Activated naive CD4-positive, alpha-beta T cell (primary cell): ENCODE measurements at places on chromosomes 12 and 14.
A peak's percentile ranks its signal among the peaks of the same experiment; 100 is the strongest.

- DNase-seq, result no peak
Observed at GRCh38 chr12:62158013-62158412, 102.2 kb upstream of the USP15 start.

DNA sequence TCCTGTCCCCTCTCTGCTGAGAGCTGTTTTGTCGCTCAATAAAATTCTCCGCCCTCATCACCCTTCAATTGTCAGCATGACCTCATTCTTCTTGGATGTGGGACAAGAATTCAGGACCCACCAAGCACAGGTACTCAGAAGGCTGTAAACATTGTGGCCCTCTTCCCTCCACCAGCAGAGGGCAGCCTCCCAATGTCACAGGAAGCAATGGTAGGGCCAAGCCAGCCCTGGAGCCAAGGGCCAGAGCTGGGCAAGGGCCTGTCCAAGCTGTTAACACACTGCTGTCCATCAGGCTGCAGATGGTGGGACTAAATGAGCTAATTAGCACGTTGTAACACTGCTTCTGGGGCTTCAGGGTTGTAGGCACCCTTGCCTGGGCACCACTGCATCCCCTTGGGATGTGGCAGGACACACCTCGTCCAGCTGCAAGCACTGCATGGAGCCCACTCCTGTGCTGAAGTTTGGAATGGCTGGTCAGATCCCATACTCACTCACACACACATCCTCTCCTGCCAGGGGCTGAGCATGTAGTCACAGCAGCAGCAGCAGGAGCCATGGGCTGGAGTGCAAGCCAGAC, 62.7 kb upstream of the HECTD1 start:
- no peak for DNase-seq

GRCh38 chr12:123388951-123389559, 5.1 kb downstream of the KMT5A start:
- DNase-seq, result peak; percentile 21

GRCh38 chr12:63964301-63964700, 119.8 kb downstream of the SRGAP1 start:
- no peak for DNase-seq

DNA sequence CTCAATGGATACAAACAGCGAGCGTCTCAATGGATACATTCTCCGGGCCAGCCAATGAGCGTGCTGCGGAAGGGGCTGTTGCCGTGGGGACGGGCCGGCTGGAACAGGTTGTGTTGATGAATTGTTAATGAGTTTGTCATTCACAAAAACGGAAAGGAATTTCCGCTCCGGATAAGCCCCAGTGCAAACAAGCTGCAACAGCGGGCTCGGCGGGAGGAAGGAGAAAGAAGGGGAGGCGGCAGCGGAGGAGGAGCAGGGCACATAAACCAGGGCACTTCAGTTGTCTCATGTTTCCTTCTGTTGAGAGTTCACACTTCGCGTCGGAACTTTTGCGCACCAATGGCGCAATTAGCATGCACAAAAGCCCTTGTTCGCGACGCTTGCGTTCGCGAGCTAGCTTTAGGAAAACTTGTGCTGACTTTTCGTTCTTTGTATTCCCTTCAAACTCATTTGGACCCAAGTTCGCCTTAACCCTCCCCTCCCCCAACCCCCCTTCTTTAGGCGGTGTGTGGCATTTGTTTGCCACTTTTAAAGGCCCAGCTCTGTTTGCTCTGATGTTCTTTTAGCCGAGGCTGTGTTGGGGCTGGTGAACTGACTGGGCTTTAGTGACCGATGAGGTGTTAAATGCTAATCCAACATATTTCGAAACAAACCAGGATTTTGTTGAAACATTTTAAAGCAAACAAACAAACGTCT, at the start of gene DUSP6:
Gene DUSP6 (minus strand): TSS at position 10 of the 696 bp plus-strand sequence. CDS start 462 bp downstream, outside the sequence.
- peak; percentile 59 for DNase-seq

DNA sequence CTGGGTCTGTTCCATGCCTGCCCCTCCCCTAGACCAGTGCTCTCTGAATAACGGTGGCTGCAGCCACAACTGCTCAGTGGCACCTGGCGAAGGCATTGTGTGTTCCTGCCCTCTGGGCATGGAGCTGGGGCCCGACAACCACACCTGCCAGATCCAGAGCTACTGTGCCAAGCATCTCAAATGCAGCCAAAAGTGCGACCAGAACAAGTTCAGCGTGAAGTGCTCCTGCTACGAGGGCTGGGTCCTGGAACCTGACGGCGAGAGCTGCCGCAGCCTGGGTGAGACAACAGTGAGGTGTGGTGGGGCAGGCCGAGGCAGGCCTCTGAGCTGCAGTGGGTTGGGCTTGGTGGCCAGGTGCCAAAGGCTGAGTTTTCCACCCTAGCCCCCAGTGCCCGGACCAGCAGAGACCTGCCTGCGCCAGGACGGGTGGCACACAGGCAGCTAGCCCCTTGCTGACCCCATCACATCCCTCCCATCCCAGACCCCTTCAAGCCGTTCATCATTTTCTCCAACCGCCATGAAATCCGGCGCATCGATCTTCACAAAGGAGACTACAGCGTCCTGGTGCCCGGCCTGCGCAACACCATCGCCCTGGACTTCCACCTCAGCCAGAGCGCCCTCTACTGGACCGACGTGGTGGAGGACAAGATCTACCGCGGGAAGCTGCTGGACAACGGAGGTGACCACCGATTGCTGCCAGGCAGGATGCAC, 28.2 kb upstream of the LRP1-AS start:
- DNase-seq, result peak; percentile 5

DNA sequence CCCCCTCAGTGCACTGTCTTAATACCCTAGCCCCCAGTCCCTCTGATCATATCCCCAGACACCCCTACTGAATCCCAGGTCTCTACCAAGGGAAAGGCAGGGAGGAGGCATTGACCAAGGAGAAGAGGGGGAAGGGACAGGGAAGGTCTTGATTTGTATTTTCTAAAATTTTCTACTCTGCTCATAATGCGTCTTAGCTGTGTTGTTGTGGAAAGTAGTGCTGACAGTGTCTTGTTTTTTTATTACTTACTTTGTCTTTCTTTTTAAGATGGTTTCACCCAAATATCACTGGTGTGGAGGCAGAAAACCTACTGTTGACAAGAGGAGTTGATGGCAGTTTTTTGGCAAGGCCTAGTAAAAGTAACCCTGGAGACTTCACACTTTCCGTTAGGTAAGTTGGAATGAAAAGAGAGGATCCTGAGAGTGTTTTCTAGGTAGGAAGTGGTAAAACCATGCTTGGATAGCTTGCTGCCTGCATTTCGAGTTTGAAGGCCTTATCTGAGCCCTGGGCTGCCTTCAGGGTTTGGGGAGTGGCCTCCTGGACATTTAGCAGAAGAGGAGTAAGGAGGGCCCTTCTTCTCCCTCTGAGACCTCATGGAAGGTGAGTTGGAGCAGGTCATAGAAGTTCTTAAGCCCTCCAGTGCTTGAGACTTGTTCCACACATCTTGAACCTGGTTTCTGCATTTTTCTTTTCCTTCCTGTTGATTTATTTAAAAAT, 27.4 kb downstream of the PTPN11 start:
- no peak for DNase-seq

- no peak for DNase-seq
Observed at GRCh38 chr12:124498275-124499189, 68.9 kb downstream of the NCOR2 start.

DNA sequence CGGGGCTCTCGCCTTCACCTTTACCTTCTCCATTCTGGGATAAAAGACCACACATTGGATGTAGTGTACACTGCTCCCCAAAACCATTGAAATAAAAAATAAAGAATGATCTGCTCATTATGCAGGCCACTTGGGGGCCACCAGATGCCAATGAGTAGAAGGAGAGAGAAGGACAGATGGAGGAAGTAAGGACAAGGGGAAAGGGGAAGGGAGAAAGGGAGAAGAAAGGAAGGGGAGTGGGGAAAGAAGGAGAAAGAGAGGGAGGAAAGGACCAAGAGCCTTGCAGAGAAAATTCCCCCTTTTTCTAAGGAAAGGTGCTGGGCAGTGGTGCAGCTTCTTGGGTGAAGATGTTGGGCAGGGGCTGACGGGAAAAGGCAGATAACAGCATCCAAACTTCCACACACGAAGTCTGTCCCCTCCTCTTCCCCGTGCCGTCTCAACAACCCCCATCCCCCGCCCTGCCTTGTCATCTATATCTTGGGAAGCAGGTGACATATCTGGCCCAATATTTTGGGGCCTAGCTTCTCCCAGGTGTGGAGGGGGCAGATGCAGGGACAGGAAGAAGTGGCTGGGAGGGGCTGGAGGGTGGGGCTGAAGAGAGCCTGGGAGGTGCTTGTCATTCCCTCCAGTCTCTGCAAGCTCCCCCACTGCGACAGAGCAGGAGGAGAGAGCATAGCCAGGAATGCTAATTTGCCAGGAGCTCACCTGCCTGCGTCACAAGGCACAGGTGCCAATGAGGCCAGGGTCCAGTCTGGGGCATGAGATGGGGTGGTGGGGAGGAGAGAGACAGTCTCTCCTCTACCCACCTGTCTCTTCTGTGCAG, 107.5 kb downstream of the SINHCAF start:
- no peak for DNase-seq

DNA sequence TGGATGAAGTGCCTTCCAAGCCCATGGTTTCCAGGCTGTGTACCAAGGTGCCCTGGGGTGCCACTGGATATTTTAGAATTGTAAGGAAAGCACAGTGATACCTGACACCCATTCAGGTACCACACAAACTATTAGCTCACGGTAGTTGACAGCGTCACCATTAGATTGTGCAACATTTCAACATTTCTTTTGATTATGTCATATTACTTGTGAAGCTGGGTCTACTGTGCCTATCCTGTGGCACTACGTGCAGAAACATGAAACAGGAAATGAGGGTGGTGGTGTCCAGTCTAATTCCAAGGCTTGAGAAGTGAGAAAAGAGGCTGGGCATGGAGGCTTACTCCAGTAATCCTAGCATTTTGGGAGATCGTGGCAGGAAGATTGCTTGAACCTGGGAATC, 75.5 kb upstream of the CPM start:
- no peak for DNase-seq

DNA sequence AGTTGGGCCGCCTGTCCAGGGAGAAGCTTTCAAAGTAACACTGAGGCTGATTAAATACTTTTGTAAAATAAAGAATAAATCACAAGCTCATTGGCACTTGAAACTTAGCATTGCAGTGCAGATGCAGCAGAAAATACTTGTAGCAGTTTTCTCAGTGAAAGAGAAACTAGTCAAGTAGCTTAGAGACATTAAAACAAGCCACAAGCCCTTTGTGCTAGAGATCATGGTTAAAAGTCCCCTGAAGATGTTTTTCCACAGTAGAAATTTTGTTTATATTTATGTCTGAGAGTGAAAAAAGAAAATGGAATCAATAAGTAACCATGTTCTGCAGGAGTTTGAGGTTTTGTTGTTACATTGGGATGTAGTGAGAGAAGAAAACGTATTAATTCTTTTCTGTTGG, 5.9 kb downstream of the PSEN1 start:
- DNase-seq, result no peak

DNA sequence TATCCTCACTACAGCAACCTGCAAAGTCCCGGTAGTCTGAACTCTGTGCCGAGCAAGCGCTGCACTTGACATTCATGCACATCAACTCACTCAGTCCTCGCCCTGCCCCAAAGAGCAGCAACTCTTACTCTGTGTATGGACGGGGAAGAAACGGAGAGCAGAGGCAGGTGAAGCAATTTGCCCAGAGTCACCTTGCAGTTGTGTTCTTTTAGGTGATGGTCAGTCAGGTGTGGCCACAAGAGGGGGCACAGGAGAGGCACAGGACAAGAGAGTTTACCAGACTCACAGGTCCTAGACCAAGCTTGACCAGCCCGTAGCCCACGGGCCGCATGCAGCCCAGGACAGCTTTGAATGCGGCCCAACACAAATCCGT, 39.1 kb downstream of the TSPAN11 start:
- DNase-seq, result no peak

DNA sequence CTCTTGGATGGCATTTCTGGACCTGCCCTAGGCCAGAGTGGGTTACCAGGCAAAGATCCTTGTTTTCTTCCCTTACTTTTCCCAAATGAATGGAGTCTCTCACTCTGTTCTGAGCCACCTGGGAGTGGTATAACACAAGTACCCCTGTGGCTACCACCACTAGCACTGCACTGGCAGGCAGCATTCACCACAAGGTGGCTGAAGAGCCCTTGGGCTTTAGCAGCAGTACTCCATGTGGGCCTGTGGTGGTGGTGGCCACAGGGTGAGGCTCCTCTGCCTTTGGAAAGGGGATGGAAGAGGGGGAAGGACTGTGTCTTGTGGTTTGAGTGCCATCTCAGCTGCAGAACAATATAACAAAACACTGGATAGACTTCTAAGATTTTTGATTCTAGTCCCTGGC, 38.1 kb upstream of the LMNTD1 start:
- no peak for DNase-seq

DNA sequence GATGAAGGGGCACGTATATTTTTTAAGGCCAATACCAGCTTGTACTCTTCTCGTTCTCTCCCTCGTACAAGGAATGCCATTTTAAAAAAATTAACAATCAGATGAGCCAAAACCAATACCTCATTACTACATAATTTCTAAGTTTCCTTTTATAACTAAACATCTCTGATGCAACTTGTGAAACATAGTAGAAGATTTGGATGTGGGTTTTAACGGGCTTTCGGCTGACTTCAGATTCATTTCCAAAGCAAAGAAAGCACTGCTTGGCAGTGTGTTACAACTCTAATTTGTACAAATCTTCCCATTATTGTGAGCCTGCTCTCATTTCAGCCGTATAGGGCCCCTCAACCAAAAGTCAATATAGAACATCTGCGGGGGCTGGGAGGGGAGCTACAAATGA, 99.1 kb upstream of the TMCC3 start:
- no peak for DNase-seq

GRCh38 chr12:75209812-75210138, at the start of gene KCNC2:
Gene KCNC2 (minus strand): TSS chr12:75209839.
- no peak for DNase-seq

- no peak for DNase-seq
Observed at GRCh38 chr12:105218434-105218833, 17.5 kb downstream of the APPL2 start.

DNA sequence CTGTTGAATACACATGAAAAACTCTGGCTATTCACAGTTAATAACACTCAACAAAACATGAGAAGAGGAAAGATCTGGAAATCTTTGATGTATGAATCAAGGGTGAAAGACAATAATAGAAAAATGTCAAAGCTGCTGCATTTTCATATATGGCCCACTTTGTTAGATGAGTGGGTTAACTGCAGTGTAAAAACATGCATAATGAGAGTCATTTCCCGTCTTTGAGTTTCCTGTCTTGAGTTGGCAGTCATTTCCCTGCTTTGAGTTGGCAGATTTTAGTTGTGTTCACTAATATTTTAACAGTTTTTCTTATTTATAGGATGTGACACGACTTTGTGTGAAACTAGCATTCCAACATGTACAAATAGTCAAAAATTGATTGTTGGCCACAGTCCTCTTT, 87.9 kb upstream of the PTPRQ start:
- no peak for DNase-seq

- DNase-seq, result no peak
Observed at GRCh38 chr12:113794774-113795173, 171.4 kb downstream of the RBM19 start.

DNA sequence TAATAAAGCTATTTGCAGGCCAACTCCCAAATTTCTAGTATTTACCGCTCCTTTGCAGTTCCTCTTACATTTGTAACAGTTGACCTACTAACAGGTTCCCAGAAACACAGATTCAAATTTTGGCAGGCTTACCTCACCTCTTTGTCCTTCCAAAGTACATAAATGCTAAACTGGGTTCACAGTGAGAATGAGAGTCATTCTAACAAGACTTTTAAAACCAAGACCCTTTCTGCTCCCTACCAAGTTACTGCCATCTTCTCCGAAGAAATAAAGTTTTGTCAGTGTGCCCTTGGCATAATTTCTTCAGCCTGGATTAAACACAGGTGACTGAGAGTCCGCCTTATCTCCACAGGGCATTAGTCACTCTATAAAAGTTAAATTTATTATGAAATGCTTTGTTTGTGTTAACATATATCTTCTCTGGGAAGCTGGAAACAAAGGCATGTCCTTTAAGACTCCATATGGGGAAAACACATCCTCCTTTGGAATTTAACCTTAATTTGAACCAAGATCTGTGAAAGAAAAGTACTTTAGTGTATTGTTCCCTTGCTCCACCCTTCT, 28.2 kb downstream of the FOXA1 start:
- DNase-seq, result no peak
